Left lung (tissue), 14 donors: ENCODE measurements at places on chromosomes 11 and 22.

- H3K4me1 ChIP-seq: no peaks in the 10 kb centered on the region
- H3K27me3 ChIP-seq: no peaks in the 10 kb centered on the region
- no peak overlapping the region for H3K4me3 ChIP-seq
- no peak overlapping the region for H3K27ac ChIP-seq
- H3K36me3 ChIP-seq: no peaks in the 10 kb centered on the region
- no peak for DNase-seq
These were observed 1043.1 kb downstream of the JRKL start for GRCh38 chr11:97432926-97433325.

GRCh38 chr11:134733646-134734045, 321.6 kb upstream of the B3GAT1 start:
- H3K27me3 ChIP-seq: peaks cover 21% of the 10 kb centered on the region
- H3K4me1 ChIP-seq: no peaks in the 10 kb centered on the region
- DNase-seq: no peak
- no peak overlapping the region for H3K4me3 ChIP-seq

DNA sequence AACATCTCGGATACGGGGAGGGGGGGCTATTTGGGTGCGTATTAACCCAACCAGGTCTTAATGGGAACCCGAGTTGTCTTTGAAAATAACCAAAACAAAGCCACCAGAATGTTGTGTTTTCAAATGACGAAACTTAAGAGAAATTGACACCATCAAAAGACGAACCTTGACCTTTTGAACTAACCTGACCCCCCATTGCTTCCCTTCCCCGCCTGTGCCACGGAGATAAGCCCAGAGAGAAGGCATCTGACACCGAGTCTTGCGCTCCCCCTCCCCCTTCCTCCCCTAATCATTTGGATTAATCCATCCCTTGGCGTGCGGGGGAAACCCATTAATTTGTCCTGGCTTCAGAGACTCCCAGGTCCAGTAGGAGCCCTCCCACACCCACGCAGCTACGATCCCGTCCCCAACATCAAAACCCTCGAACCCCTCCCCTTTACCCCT, 4.5 kb upstream of the GCAT start:
- no peak overlapping the region for H3K27ac ChIP-seq
- DNase-seq: no peak
- H3K36me3 ChIP-seq: no peaks in the 10 kb centered on the region
- peaks cover 64% of the 10 kb centered on the region for H3K27me3 ChIP-seq

DNA sequence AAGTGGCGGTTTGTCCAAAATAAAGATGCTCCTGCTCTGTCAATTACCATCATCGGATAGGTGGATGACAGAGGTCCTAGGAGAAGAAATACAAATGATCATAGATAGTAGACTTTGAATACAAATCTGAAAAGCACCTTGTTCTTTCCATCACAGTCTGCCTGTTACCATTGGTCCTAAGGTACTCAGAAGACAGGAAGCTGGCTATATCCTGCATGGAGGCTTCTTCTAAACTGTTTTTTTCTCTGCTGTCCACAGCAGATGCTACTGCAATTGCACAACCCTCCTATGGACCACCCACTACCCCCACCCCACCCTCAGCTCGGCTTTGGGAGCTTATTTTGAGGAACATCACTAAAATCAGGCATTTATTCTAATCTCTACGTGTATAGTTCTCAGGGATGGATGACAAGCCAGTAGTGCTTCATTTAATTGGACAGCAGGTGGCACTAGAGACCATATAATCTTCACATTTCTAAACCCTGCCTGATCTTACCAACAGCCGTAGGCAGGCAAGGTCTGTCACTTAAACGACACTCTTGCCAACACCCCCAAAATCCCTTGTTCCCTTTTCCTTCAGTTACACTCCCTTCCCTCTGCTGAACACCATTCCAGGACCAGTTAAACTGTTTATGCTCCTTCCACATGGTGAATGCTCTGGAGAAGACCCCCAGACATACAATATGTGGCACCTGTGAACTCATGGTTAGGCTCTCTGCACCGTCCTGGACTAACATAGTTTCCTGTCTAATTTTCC, 6.6 kb upstream of the PTS start:
- H3K4me1 ChIP-seq: no peaks in the 10 kb centered on the region
- no peak for DNase-seq
- H3K27ac ChIP-seq: no peak overlapping the region
- no peaks in the 10 kb centered on the region for H3K27me3 ChIP-seq

GRCh38 chr22:39623603-39624500, 53.3 kb downstream of the CACNA1I start:
- H3K36me3 ChIP-seq: no peaks in the 10 kb centered on the region
- H3K27me3 ChIP-seq: no peaks in the 10 kb centered on the region
- DNase-seq: no peak
- H3K4me1 ChIP-seq: no peaks in the 10 kb centered on the region

GRCh38 chr11:34564406-34564805, 50.8 kb upstream of the ELF5 start:
- no peak overlapping the region for H3K27ac ChIP-seq
- no peaks in the 10 kb centered on the region for H3K27me3 ChIP-seq
- H3K4me3 ChIP-seq: no peak overlapping the region
- no peak for DNase-seq
- no peaks in the 10 kb centered on the region for H3K36me3 ChIP-seq

- DNase-seq: no peak
- no peaks in the 10 kb centered on the region for H3K27me3 ChIP-seq
- H3K4me3 ChIP-seq: no peak overlapping the region
- no peak overlapping the region for H3K27ac ChIP-seq
- no peaks in the 10 kb centered on the region for H3K36me3 ChIP-seq
These were observed 30.6 kb downstream of the NFRKB start for GRCh38 chr11:129864811-129865210.

GRCh38 chr22:39132871-39133524, 19.5 kb downstream of the CBX7 start:
- DNase-seq: no peak
- no peak overlapping the region for H3K4me3 ChIP-seq
- H3K27me3 ChIP-seq: no peaks in the 10 kb centered on the region
- H3K4me1 ChIP-seq: peaks cover 10% of the 10 kb centered on the region
- no peak overlapping the region for H3K27ac ChIP-seq

GRCh38 chr11:9136741-9137140, 45.3 kb upstream of the SCUBE2 start:
- no peak overlapping the region for H3K4me3 ChIP-seq
- H3K27ac ChIP-seq: peak overlapping the region; percentile 33
- peaks cover 28% of the 10 kb centered on the region for H3K4me1 ChIP-seq
- H3K36me3 ChIP-seq: no peaks in the 10 kb centered on the region
- H3K27me3 ChIP-seq: no peaks in the 10 kb centered on the region

- no peaks in the 10 kb centered on the region for H3K36me3 ChIP-seq
- H3K4me3 ChIP-seq: no peak overlapping the region
- H3K4me1 ChIP-seq: no peaks in the 10 kb centered on the region
- H3K27me3 ChIP-seq: no peaks in the 10 kb centered on the region
These were observed 18.0 kb downstream of the FAM227A start for GRCh38 chr22:38638216-38638615.

DNA sequence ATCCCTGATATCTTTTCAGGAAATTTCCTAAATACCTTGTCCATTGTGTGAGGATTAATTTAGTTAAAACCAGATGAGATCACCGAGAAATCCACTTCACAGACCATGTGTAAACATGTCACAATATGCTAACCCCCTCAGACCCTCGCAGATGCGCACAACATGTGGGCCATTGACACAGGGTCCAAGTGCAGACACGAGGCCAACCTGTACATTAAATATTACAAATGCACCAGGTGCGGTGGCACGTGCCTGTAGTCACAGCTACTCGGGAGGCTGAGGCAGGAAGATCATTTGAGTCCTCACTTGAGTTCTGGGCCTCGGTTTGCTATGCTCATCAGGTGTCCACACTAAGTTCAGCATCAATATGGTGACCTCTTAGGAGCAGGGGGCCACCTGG, 9.9 kb upstream of the TMPRSS4 start:
- DNase-seq: no peak
- H3K27ac ChIP-seq: no peak overlapping the region
- no peaks in the 10 kb centered on the region for H3K36me3 ChIP-seq
- H3K27me3 ChIP-seq: peaks cover 7% of the 10 kb centered on the region
- no peaks in the 10 kb centered on the region for H3K4me1 ChIP-seq
- H3K4me3 ChIP-seq: no peak overlapping the region

GRCh38 chr22:34761111-34761510, 304.8 kb upstream of the ISX start:
- H3K4me3 ChIP-seq: no peak overlapping the region
- H3K27ac ChIP-seq: no peak overlapping the region
- H3K36me3 ChIP-seq: no peaks in the 10 kb centered on the region
- no peaks in the 10 kb centered on the region for H3K4me1 ChIP-seq
- H3K27me3 ChIP-seq: no peaks in the 10 kb centered on the region

DNA sequence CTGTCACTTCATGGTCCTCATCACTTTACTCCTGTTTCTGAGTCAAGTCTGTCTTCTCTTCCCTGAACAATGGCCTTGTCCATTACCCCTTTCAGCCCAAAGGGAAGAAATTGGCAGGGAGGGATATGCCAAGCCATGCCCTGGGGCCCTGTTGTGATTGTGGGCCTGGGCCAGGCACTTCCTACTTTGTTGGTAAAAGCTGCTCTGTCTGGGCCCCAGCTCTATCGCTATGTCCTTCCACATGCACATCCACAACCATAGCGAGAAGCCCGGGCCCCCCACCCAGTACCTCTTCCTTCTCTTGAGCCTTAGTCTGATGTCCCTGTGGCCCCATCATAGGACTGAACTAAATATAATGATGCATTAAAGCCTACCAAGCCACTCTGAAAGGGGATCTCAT, 126.7 kb upstream of the RCN1 start:
- DNase-seq: no peak
- H3K36me3 ChIP-seq: no peaks in the 10 kb centered on the region
- no peak overlapping the region for H3K27ac ChIP-seq
- H3K27me3 ChIP-seq: no peaks in the 10 kb centered on the region
- no peaks in the 10 kb centered on the region for H3K4me1 ChIP-seq
- no peak overlapping the region for H3K4me3 ChIP-seq

- DNase-seq: no peak
- no peaks in the 10 kb centered on the region for H3K36me3 ChIP-seq
- no peak overlapping the region for H3K4me3 ChIP-seq
- no peaks in the 10 kb centered on the region for H3K4me1 ChIP-seq
These were observed 62.8 kb downstream of the PHF21B start for GRCh38 chr22:44947049-44947448.

DNA sequence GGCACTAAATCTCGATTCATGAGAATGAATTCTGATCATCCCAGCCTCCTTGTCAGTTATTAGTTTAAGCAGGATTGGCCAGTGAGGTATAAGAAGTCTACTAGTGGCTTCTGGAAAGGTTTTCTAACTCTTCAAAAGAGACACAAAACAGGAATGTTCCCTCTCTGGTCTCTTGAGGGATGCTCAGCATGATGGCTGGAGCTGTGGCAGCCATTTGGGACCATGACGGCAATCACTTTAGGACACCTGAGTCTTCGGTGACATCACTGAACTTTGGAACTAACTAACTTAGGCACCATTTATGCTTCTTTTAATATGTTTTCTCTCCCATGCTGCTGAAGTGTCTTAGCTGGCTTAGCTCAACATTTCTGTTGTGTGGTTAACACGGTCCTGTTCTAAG, 20.2 kb upstream of the CRY2 start:
- DNase-seq: no peak
- H3K4me3 ChIP-seq: no peak overlapping the region
- no peaks in the 10 kb centered on the region for H3K27me3 ChIP-seq
- no peaks in the 10 kb centered on the region for H3K4me1 ChIP-seq
- H3K27ac ChIP-seq: no peak overlapping the region

- no peak for DNase-seq
- H3K4me3 ChIP-seq: no peak overlapping the region
- H3K27ac ChIP-seq: no peak overlapping the region
These were observed 41.2 kb downstream of the NTM start for GRCh38 chr11:131411636-131412035.

DNA sequence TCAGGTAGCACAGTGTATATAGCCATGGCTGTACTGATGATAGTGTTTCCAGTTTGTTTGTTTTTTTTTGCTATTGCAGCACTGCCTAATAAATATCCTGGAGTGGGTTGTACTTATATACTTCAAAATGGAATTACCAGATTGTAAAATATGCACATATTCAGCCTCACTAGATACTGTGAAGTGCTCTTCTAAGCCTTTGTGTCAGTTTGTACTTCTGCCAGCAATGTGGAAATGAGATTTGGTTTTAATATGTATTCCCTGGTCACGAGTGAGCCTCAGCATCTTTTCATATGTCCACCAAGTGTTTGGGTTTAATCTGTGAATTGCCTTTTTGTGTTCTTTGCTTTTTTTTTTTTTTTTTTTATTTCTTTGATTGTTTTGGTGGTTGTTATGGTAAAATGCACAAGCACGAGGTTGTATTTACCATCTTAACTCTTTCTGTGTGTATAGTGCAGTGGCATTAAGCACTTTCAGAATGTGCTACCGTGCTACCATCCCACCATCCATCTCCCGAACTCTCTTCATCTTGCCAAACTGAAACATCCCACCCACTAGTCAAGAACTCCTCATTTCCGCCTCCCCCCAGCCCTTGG, 34.9 kb downstream of the ST3GAL4 start:
- no peak for DNase-seq
- H3K36me3 ChIP-seq: no peaks in the 10 kb centered on the region
- no peaks in the 10 kb centered on the region for H3K27me3 ChIP-seq
- no peak overlapping the region for H3K4me3 ChIP-seq
- H3K4me1 ChIP-seq: peaks cover 5% of the 10 kb centered on the region
- H3K27ac ChIP-seq: no peak overlapping the region

DNA sequence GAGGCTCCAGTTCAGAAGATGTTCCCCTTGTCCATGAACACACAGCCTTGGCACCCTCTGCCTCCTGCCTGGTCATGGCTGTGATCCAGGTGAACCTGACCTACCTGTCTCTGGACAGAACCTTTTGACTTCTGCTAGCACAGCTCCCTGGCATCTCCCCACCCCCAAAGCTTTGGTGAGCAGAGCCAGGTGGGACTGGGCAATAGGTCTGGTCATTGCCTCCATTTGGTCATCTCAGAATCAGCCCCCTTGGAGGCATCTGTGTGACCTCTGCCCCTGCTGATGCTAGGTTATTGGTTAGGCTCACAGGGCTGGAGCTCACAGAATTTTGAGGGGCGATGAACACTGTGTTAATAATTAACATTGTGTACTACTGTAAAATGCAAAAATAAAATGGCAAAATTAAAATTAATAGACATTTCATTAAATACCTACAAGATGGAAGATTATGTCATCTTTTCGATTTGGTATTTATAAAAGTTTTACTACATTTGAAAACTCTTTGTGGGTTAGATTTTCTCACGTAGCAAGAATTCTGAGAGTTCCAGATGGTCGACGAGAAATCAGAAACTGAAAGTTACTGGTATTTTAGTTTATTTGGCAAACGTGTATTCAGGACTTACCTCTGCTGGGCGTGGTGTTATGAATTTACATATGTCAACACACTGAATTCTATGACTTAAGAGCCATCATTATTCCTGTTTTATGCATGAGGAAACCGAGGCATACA, 8.3 kb upstream of the KIAA0930 start:
- H3K27me3 ChIP-seq: no peaks in the 10 kb centered on the region
- H3K4me3 ChIP-seq: no peak overlapping the region
- H3K4me1 ChIP-seq: peaks cover 26% of the 10 kb centered on the region
- H3K36me3 ChIP-seq: no peaks in the 10 kb centered on the region

DNA sequence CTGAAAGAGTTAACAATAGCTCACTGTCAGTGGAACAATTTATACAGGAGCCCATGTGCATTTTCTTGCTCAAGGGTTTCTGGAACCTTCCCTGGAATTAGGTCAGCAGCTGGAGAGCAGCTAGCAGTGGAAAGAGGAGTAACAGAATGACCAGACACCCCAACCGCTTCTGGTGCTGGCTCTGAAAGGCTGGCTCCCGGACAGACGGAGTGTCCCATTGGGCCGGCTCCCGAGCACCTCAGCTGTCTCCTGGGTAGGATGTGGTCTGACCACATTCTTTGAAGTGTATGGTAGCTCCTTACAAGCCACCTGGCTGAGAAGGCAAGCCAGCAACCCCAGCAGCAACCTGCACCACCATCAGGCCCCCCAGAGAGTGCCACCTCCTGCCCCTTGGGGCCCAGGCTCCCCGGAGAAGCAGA, 44.7 kb downstream of the ABTB2 start:
- no peak overlapping the region for H3K27ac ChIP-seq
- no peak overlapping the region for H3K4me3 ChIP-seq
- H3K36me3 ChIP-seq: no peaks in the 10 kb centered on the region
